Activated gamma-delta T cell treated with anti-CD3 and anti-CD28 coated beads, Interleukin-2, amount 50 U/mL, for 16 hours (primary cell): ENCODE measurements at places on chromosomes 12 and 14.
A peak's percentile ranks its signal among the peaks of the same experiment; 100 is the strongest.

DNA sequence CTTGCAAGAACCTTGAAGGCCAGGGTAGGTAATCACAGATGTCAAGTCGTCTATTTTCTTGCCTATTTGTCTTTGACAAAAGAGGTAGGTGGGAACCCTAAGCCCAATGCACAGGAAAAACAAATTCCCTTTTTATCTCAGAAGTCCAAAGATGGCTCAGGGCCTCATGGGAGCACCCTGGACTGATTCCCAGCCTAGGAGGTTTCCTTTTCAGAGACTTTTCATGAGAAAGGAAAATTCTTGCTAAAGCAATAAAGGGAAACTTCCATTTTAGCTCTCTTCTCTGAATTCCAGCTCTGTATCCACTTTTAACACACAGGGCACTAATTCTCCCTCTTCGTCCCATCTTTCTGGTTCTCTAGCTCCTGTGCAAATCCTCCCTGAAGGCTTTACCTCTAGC lies 1.2 kb downstream of the ZNF641 start:
- no peak for DNase-seq

DNA sequence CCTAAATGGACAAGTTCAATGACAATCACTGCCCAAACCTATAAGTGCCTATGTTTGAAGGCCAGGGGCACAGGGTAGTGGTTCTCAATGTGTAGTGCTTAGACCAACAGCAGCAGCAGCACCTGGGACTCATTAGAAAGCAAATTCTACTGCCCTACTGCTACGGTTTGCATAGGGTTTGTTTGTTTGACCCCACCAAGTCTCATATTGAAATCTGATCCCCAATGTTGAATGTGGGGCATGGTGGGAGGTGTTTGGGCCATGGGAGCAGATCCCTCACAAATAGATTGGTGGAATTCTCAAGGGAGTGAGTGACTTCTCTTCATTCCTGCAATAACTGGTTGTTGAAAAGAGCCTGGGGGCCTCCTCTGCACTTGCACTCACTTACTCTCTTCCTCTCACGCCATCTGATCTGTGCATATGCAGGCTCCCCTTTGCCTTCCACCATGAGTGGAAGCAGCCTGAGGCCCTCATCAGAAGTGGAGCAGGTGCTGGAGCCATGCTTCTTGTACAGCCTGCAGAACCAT lies 39.5 kb downstream of the PPM1H start:
- no peak for DNase-seq

- peak; percentile 67 for DNase-seq
These were observed at the start of gene MTERF2 for GRCh38 chr12:106986625-106987389. MTERF2 (minus strand) TSS chr12:106987146; CDS start chr12:106978714, 8,432 bp downstream.

- DNase-seq = no peak
These were observed 3.4 kb downstream of the ARID2 start for GRCh38 chr12:45732936-45733335.

- DNase-seq = no peak
These were observed 56.4 kb upstream of the ATP2A2 start for GRCh38 chr12:110224379-110225304.

DNA sequence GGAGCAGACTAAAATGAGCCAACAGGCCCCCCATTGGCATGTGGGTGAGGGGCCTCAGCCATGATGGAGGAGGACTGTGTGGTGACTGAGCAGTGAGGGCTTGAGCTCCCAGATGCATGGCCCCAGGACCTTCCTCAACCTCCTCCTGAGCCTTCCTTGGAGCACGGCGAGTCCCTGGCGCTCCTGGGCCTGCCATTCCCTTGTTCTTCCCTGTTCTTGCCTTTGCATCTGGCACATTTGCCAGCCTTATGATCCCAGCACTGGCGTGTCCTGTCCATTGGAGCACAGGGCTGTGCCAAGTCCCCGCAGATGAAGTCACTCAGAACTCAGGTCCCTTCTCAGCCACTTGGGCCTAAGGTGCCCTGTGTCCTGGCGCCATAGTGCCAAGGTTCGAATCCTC lies 40.3 kb upstream of the MEG3 start:
- no peak for DNase-seq

GRCh38 chr12:54631988-54632728 lies 2.5 kb downstream of the LACRT start:
- no peak for DNase-seq

GRCh38 chr12:2826721-2827515 lies 7.9 kb downstream of the NRIP2 start:
- DNase-seq = no peak

DNA sequence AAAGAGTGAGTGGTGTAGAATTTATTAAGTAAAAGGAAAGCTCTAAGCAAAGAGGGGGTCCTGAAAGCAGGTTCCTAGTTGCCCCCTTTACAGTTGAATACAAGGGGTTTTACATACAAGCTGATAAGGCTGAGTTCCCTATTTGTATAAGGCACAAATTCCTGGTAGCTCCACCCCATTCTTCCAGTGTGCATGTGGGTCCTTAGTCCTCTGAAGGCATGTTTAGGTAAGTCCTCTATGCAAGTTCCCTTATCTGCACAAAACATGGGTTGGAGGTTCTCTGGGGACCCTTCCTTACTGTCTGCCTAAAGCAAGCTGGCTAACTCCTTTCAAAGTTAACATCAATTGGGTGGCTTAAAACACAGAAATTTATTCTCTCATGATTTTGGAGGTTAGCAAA lies 2.9 kb upstream of the FAR2 start:
- DNase-seq = no peak

- no peak for DNase-seq
These were observed 381.1 kb downstream of the FLRT2 start for GRCh38 chr14:85911044-85911443.

DNA sequence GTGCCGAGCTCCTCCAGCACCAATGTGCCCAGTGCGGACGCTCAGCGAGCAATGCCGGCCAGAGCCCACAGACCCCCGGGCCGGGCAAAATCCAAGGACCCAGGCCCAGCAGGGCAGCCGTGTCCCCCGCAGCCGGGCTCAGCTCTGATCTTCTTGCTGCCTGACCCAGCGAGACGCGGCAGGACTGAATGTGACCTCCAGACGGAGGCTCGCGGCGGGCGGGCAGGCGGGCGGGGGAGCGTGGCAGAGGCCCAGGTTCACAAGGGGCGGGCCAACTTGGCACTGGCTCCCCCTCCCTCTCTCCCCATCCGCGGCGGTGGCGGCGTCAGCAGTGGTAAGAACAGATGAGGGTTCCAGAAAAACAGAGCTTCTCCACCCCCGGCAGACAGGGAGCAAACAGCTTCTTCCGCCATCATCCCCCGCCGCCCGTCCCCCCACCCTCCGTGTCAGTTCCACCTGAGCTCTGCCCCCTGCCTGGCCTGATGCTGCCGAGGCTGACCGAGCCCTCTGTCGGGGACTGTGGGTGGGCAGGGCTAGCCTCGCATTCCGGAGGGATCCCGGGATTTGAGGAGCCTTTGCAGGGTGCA lies 94.3 kb downstream of the RFLNA start:
- peak; percentile 43 for DNase-seq

- DNase-seq = no peak
These were observed 47.3 kb downstream of the SFSWAP start for GRCh38 chr12:131758016-131758739.

- no peak for DNase-seq
These were observed 34.2 kb downstream of the CKAP4 start for GRCh38 chr12:106213662-106214061.

DNA sequence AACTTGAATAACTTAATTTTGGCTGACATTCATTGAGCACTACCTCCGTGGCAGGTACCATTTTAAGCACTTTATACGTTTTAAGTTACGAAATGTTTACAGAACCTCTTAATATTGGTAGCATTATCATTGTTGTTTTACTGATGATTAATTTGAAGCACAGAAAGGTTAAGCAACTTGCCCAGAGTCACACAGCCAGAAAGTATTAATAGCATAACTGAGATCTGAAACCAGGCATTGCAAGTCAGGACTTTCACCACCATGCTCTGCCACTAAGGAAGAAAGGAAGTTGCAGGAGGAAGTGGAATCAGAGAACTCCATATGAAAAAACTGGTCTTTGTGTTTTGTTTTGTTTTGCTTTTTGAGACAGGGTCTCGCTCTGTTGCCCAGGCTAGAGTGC lies 28.2 kb upstream of the BCAT1 start:
- DNase-seq = no peak

DNA sequence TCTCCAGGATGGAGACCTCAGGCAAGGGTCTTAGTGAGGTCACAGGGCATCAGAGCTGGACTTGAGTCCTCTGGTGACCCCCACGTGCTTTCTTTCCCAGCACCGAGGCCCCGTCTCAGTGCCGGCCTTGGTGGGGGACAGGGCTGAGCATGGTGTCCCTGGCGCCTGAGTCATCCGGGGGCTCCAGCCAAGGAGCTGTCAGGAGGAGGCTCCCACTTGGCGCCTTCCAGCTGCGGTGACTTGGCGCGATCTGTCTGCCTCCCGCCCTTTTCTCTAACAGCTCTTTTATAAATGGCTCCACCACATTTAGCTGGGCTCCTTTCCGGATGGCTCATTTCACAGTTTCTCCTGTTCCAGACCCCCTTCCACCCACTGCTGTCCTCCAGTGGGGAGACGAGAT lies 60.4 kb downstream of the PRMT8 start:
- no peak for DNase-seq

- DNase-seq = no peak
These were observed 28.0 kb downstream of the VPS37B start for GRCh38 chr12:122867691-122868461.

DNA sequence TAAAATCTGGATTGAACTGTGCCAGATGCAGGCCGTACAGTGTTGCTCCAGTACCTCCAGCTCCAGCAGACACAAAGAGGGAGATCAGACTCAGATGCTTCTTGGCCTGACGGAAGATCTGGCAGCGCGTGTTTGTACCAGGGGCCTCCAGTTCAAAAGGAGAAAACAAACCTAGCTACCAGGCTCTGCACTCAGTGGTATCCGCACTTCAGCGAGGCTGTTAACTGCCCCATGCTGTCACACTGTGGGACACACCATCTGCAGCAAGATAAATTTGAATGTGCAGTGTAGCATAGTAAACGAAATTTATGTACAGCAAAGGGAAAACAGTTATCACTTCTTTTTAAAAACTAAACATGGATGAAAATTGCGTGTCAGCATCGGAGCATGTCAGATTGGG lies 5.1 kb downstream of the DYNC1H1 start:
- DNase-seq = no peak

- DNase-seq = no peak
These were observed 5.0 kb downstream of the MYO1A start for GRCh38 chr12:57044889-57045288.
